ENCODE measurements at places on chromosomes 12 and 14.

DNA sequence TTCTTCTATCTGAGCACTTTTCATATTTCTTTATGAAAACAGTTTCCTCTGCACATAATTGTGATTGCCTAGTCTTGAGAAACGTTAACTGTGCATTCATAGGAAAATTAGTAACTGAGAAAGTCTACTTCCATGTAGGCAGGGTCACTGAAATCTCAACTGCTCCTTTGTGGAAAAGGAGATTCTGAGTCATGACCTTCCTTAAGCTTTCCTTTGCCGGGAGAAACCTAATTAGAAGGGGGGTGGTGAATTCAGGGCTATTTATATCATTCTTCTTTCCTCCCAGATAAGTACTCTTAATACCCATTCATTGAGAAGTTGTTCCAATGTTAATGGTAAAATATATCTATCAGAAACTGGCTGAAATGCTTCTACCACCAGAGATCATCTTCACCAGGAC lies 751.0 kb upstream of the TMEM132C start:
- peak; percentile 26 for DNase-seq

DNA sequence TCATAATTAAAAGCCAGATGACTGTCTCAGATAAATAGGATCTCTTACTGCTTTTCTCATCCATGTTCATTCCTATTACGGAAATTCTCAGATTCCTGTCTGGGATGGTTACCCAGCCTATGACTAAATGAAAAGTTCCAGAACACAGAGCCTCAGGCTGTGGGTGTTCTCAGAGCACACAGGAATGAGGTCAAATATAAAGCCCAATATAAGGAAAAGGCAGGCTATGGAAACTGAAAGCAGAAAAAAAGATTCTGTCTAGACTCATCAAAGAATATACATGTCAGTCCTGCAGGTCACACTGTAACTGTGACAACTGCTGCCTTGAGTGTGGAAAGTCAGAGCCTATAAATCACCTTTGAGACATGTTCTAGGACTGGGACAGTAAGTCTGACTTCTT lies 64.3 kb downstream of the DCAF5 start:
- DNase-seq: peak; percentile 94

- DNase-seq: no peak
Measured at GRCh38 chr14:54354096-54354495, 42.7 kb upstream of the CDKN3 start.

DNA sequence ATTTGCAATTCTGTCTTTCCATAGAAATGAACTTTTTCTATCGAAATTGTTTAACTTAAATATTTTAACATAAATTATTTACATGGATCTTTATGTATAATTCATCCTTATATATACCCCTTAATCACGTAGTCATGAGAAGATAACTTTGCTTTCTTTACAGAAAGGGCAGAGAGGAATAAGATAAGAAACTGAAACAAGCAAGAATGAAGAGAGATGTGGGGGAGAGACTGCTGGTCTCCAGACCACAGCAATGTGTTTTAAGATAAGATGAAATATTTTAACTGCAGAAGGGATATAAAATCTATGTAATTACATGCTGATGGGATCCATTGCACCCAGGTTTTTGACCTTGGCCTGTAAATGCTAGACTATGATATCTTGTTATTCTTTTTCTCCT lies 34.7 kb upstream of the DNM1L start:
- DNase-seq: no peak

DNA sequence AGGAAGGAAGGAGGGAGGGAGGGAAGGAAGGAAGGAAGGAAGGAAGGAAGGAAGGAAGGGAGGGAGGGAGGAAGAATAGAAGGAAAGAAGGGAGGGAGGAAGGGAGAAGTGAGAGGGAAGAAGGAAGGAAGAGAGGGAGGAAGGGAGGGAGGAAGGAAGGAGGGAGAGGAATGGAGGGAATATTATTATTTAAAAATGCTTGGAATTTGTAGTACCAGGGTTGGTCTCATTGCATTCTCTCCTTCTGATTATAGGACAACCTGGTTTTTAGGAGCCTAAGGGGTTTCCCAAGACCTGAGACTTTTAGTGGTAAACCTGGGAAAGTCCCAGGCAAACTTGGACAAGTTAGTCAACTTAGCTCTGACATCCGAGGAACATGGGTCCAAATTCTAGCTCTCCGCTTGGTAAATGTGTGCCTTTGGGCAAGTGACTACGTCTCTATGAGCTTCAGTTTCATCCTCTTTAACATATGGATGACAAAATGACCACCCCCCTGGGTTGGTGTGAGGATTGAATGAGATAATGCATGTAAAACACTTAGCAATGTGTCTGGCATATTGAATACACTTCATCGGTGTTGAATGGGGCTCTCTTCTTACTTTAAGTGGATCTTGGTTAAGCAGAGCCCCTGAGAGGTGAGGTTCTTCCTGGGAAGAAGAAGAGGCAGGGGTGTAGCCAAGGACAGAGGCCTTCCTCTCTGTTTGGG lies 690.7 kb upstream of the TBX3 start:
- DNase-seq: no peak

GRCh38 chr14:61461808-61462275 lies 140.5 kb downstream of the PRKCH start:
- peak; percentile 90 for DNase-seq

GRCh38 chr14:99430491-99430890 lies 50.2 kb downstream of the SETD3 start:
- no peak for DNase-seq

GRCh38 chr12:110281549-110282299 lies 677 bp downstream of the ATP2A2 start:
- DNase-seq: peak; percentile 80

DNA sequence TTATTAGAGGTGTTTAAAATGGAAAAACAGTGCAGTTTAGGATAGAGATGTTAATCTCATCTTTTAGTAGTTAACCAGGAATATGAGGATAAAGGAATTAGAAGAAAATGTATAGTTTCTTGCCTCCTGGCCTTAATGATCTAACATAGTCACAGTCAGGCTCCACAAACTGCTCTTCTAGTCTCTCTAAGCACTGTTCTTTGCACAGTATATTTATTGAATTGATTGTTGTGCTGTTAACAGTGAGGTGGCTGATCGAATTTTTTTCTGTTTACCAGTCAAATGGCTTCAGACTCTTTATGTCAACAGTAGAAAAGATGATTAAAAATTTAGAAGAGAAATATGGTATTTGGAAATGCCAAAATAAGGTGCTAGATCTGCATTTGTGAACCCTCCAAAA lies 37.8 kb downstream of the ATF7IP start:
- DNase-seq: no peak

GRCh38 chr12:55845785-55846496 lies 3.2 kb upstream of the MMP19 start:
- peak; percentile 54 for DNase-seq

DNA sequence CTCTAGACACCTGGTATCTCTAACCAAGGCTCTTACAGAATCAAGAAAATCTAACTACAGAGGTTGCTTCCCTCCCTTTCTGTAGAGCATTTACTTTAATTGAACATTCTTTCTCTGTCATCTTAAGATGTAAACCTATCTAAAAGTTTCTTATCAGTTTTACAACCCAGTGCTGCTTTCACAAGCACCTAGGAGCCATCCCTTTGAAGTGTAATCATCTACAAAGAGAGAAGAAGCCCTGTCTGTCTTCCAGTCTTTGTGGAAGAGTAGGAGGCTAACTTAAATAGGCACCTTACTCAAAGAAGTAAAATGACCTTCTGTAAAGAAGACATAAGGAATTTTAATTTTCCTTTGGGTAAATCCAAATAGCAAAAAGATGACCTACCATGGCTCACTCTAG lies 763.9 kb upstream of the LRFN5 start:
- no peak for DNase-seq

DNA sequence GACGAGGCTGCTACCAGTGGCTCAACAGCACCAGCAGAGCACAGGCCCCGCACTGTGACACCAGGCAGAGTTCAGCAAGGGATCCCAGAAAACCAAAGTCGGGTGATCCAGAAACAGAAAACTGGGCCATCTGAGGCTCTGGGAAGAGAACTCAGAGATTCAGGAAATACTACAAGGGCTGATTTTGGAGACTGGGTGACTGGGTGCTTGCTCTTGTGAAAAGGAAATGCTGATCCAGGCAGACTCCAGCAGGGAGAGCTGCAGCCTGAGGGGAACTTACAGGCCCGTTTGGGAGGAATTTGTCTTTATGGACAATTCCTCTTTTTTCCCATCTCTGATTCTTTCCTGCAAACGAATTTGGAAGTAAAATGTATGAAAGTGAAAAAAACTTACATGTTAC lies 28.2 kb downstream of the FOXN3 start:
- DNase-seq: peak; percentile 22

DNA sequence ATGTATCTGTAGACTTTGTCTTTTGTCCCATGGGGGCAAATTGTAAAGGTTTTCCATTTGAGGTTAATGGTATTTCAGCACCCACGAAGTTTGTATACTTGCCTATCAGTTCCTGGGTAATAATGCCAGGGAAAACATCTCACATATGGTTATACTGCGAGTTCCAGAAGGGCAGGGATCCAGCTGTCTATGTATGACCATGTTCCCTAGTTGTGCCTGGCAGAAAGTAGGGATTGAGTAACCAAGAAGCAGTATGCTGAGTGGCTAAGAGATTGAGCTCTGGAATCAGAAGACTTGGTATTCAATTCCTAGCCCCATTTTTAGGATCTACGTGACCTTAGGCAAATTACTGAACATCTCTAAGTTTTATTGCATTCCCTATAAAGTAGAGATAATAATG lies 173.2 kb upstream of the PWP1 start:
- peak; percentile 63 for DNase-seq

- DNase-seq: peak; percentile 59
Measured at GRCh38 chr14:86683561-86683960, 1153.6 kb downstream of the FLRT2 start.

DNA sequence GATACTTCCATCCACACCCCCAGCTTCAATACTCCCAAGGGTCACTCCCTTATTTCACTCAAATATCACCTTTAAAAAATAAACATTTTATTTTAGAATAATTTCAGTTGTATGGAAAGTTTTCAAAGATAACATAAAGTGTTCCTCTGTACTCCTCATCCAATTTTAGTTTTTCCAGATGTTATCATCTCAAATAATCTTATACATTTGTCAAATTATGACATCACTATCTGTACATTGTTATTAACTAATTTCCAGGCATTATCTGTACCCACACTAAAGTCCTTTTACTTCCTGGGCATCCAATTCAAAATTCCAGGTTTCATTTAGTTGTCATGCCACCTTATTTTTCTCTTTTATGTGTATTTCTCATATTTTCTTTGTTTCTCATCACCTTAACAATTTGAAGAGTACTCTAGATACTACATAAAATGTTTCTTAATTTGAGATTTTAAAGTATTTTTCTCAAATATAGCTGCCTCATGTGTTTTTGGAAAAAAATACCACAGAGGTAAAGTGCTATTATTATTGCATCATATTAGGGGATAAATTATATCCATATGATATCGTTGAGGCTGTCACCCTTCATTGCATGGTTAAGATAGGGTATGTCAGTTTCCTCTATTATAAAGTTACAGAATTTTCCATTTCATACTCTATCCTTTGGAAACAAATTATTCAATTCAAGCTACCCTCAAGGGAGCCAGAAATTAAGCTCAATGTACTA lies 571.0 kb downstream of the SLC6A15 start:
- no peak for DNase-seq

DNA sequence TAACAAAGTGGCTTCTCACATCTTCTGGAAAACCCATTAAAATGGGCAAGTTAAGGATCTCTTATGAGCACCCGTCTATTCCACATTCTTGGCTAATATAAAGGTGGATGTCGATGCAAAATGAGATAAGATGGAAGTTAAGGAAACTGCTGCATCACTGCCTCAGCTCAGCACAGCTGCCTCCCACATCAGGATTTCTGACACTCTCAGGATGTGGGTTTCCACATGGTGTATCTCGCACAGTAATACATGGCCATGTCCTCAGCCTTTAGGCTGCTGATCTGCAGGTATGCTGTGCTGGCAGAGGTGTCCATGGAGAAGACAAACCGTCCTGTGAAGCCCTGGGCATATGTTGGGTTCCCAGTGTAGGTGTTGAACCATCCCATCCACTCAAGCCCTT lies 1348.0 kb downstream of the TMEM121 start:
- DNase-seq: no peak

- no peak for DNase-seq
Measured at GRCh38 chr14:39957290-39957689, 525.1 kb upstream of the FBXO33 start.

GRCh38 chr12:28908646-28909045 lies 240.4 kb upstream of the FAR2 start:
- no peak for DNase-seq

- no peak for DNase-seq
Measured at GRCh38 chr12:124630791-124631313, 63.4 kb upstream of the NCOR2 start.

DNA sequence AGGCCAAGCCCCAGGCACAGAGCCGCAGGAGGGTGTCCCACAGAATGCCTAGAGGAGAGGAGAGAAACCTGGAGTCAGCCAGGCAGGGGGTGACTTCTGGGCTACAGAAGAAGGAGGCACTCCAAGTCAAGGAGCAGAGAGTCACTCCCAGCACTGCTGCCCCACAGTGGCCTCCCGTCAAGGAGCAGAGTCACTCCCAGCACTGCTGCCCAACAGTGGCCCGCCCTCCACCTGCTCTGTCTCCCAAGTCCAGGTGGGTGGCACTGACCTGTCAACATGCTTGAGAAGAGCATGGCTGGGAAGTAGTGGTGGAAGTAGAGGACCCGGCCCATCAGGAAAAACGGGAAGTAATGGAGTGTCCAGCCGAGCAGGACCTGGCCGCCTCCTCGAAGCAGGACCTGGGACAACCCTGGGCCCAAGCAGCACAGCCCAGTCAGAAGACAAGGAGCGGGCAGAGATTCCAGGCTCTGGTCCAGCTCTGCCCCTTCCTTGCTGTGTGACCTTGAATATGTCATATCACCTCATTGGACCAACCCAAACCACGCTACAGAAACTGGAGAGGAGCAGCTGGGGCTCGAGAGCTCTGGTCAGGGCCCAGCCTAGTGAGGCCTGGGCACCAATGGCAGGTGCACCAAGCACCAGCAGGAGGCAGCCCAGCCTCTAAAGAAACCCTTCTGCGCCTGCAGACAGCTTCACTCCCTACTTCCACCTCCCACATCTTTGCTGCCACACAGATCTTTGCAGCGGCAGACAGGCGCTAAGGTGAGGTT lies 7.6 kb upstream of the NGB start:
- no peak for DNase-seq

DNA sequence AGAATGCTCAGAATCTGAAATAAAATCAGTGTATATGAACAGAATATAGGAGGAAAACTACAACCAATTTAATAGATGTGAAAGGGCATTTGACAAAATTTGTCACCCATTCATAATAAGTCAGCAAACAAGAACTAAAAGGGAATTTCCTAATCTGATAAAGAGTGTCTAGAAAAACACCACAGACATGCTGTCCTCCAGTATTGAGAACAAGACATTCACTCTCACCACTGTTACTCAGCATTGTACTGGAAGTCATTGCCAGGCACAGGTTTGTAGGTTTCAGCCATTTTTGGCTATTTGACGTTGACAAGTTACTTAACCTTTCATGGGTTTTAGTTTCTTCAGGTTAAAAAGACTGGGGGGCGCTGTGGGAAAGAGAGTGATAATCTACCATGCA lies 13.2 kb downstream of the EIF2S1 start:
- no peak for DNase-seq

All from adipocyte (in vitro differentiated cells).